Ovary (tissue), 10 donors: ENCODE measurements at places on chromosomes 16 and 17.

DNA sequence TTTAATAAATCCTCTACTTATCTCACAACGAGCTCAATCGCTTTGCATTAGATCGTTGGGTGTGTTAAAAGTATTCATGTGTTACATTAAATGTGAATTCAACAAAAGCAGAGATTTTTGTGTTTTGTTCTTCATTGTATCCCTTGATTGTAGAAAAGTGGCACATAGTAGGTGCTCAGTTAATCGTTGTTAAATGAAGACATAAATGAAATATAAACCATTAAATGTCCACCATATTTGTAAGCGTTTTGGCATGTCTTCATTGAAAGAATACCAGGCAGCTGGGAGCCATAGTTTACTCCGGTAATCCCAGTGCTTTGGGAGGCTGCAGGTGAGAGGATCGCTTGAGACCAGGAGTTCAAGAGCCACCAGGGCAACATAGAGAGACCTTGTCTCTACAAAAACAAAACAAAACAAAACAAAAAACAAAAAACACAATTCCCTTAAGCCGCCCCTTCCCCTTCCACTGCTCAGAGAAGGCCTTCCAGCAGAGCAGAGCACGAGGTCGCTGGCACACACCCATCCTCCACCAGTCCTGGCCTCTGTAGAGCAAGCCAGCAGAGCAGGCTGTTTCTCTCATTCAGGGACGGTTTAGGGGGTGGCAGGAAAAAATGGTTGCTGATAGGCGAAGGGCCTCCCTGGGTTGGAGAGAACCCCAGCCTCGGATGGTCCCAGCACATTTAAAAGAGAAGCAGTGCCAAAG is 673 bp upstream of the CHD9 start:
- DNase-seq = peak; percentile 56

- no peak for DNase-seq
These were observed 174.7 kb upstream of the ANKFN1 start for GRCh38 chr17:55978578-55978977.

- DNase-seq = peak; percentile 65
These were observed 20.0 kb downstream of the TRAF4 start for GRCh38 chr17:28763804-28764266.

- DNase-seq = no peak
These were observed 5.5 kb downstream of the CNTNAP1 start for GRCh38 chr17:42687707-42688320.

DNA sequence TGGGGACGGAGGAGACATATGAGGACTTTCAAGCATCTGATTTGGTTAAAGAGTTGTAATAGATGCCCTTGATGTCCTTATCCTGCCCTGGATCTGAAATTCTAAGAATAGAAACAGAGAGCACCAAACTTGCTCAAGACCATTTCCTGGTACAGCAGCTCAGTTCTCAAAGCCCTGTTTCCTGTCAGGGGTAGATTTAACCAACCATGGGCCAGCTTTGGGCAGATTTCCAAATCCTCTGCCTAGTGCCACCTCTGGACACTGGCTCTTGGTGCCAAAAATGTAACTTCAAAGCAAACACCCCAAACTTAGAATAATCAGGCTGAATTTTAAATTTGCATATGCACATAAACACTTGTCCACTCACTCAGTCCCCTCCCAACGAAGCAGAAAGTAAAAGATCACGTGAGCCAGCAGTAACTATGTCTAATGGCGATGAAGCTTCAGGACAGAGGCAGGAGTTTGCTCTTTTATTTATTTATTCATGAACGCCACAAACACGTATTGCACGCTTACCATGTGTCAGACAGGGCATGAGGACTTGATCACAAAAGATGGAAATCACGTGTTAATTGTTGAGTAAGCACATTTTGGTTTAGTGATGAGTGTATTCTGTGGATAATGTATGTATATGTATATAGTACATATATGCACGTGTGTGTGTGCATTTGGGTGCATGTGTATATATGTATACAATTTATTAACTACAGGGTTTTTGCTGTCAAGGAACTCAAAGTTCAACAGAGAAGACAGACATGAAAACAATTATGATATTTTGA is 23.1 kb upstream of the SDK2 start:
- no peak for DNase-seq

DNA sequence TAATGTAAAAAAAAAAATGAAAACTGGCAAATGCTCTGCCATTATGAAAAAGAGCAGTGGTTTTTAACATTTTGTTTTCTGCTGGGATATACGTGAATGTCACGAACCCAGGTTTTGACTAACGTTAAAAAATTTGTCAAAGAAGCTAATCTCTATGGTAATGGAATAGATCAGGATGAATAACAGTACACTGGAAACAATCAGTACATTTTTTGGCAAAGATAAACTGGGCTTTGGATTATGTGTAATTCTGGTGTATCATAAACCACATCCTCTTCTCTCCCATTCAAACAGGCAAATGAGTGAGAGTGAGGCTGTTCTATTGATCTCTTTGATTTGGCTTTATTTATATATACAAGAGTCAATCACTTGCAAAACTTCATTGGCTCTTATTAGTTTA is 207.0 kb upstream of the IRX3 start:
- no peak for DNase-seq

GRCh38 chr17:4317610-4318009 is 48.9 kb downstream of the UBE2G1 start:
- no peak for DNase-seq

GRCh38 chr17:20083156-20083859 is 74.1 kb downstream of the SPECC1 start:
- DNase-seq = no peak

GRCh38 chr17:58326609-58327362 is 1.8 kb downstream of the TSPOAP1 start:
- DNase-seq = no peak

GRCh38 chr17:55983096-55983495 is 170.2 kb upstream of the ANKFN1 start:
- no peak for DNase-seq

GRCh38 chr17:16442594-16443510 is 27.5 kb downstream of the TRPV2 start:
- no peak for DNase-seq

GRCh38 chr16:17887963-17888362 is 417.2 kb upstream of the XYLT1 start:
- DNase-seq = no peak

DNA sequence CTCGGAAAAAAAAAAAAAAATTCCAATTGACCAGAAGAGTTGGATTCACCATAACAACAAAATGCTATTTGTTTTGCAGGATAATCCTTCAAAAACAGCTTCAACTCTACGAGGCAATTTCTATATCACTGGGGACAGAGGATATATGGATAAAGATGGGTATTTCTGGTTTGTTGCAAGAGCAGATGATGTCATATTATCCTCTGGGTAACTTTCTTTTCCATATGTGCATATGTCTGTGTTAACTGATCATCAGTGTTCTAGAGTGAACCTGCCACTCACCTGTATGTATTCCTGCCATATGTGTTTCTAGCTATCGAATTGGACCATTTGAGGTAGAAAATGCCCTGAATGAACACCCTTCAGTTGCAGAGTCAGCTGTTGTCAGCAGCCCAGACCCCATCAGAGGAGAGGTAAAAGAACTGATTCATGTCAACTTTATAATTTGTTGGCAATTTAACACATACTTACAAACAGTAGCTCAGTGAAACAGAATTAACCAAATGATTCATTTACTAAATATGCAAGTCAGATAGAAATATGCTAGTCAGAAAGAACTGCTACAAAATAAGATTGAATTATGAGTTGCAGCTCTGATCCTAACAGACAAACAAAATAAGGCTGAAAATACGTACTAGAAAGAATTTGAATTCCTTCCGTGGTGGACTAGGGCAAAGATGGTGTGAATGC is 14.2 kb downstream of the ERI2 start:
- no peak for DNase-seq

GRCh38 chr17:56596691-56597494 is 3.4 kb downstream of the NOG start:
- no peak for DNase-seq

DNA sequence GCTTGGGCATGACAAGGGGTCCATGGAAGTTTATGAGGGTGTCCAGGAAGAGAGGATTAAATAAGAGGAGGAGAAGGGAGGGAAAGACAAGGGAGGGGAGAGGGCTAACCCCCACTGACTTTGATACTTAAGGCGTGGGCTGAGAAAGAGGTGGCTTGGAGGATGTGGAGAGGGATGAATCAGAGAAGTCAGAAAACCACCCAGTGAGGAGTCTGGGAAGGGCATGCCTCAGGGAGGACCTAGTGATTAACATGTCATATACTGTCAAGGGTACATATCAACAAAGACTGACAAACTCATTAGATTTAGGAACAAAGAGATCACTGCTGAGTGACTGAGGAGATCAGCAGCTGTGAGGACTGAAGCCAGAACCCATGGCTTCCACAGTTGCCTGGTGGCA is 145.4 kb downstream of the IRX5 start:
- no peak for DNase-seq

DNA sequence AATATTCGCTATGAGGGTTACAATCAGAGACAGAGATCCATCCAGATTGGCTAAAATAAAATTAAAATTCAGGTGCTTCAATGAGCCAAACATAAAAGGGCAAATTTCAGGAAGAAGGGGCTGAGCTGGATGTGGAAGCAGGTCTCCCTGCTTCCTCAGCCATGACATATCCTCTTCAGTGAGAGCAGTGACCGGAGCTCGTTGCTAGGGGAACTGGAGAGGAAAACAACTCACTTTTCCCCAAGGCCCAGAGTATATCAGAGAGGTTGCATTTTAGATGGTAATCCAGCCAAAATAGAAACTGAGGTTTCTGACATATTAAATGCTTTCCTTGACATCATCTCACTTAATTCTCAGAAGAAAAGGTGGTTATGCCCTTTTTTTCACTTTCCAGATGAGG is 503.5 kb downstream of the HS3ST4 start:
- DNase-seq = no peak

GRCh38 chr16:58471209-58471975 is 28.6 kb upstream of the NDRG4 start:
- DNase-seq = no peak

DNA sequence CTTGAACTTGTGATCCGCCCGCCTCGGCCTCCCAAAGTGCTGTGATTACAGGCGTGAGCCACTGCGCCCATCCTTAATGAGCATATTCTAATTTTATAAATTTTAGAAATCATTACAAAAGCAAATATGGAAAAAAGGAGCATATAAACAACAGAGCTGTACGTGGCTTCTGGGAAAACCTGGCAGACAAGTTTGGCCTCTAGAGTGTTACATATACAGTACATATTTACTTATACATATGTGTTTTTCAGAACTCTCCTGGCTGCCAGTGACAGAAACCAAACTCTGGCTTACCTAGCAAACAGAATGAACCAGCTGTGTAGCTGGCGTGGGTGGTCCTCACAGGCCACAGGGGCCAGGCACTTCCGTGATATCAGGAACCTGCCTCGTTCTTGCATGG is 10.1 kb downstream of the DRC3 start:
- DNase-seq = no peak

DNA sequence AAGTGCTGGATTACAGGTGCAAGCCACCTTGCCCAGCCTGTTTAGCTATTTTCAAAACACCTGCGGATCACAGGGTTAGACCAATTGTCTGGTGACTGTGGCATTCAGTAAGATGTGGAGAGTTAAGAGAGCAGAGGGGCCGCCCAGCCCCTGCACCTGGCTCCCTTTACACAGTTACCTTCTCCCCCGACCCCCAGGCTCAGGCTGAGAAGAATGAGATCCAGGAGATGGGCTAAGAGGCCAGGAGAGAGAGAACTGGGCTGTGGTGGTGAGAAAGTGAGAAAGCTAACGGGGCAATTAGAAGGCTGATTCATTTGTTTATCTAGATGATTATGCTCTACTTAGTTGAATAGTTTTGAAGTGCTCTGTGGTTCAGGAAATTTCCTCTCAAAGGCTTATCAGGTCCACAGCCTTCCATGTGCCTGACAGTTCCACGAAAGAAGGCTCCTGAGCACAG is 67.8 kb upstream of the AXIN2 start:
- no peak for DNase-seq

DNA sequence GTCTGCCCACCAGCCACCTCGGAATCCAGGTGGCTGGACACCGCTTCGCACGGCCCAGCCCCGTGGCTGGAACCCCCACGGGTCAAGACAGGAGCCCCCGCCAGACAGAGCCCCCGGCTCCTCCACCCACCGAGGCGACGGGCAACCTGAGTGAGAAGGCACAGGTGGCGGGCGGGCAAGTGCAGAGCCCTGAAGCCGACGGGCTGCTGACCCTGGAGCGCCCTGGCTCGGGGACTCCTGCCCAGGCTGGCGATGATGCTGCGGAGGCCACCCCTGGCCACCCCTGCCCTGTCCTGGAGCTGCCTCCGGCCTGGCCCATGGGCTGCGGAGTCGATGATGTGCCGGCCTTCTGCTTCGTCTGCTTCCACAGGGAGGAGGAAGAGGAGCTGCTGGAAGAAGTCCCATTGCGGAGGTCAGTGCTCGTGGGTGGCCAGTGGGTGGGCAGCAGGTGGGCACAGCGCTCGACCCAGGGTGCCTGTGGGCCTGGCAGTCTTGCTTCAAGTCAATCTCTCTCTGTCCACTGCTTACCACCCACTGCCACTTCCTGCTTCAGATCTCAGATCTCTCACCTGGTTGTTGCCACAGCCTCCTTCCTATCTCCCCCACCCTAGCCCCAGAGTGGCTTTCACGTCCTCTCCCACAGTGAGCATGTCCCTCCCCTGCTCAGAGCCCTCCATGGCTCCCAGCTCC is 33.1 kb upstream of the SBK1 start:
- no peak for DNase-seq

DNA sequence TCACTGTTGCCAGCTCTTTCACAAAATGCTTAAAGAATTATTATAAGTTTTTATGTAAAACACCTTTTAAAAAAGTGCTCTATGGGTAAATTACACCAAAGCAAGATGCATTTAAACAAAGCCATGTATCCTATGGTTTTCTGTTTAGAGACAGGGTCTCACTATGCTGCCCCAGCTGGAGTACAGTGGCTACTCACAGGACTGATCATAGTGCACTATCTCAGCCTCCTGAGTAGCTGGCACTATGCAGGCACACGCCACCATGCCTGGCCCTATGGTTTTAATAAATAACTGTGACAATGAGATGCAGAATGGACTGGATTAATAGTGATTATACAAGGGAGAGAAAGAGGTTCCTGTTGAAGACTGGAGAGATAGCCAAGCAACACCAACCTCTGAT is 40.2 kb downstream of the SPOP start:
- no peak for DNase-seq

DNA sequence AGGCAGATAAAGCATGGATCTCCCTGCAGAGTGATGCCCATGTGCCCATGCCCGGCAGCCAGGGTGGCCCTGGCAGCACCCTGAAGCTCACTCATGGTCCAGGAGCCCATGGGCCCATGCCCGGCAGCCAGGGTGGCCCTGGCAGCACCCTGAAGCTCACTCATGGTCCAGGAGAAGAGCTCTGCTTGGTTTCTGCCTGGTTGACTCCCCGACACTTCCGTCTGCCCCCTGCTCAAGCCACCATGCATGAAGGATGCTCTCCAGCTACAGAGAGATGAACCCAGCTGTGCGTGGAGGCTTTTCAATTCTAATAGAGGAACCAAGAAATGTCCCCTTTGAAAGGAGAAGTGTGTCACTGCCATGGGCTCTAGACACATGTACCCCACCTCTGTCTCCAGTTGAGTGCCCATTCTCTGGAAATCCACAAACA is 8.7 kb downstream of the CCL17 start:
- DNase-seq = no peak

GRCh38 chr17:68182940-68183551 is 64.8 kb upstream of the AMZ2 start:
- no peak for DNase-seq

GRCh38 chr16:4850211-4850610 is 2.9 kb downstream of the UBN1 start:
- no peak for DNase-seq
